Breast epithelium (tissue), 4 donors: ENCODE measurements at places on chromosomes 5 and 9.

DNA sequence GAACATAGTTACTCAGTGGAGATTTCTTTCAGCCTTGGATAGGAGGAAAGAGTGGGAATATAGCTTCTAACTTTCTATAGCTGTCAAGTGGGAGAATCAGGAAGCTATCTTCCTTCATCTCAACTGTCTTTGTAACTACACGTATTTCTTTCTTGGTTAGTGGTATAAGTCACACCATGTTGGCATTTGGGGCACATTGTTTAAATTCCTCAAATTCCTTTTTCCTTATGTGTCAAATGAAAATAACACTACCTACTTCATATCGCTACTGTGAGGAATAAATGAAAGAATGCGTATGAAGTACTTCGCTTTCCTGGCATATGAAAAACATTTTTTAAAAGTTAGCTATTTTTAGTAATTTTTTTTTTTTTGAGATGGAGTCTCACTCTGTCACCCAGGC is 1082.5 kb upstream of the WWC1 start:
- no peak overlapping the region for H3K27ac ChIP-seq
- no peaks in the 10 kb centered on the region for H3K4me1 ChIP-seq
- no peaks in the 10 kb centered on the region for H3K27me3 ChIP-seq
- H3K4me3 ChIP-seq, result no peak overlapping the region
- DNase-seq, result no peak

DNA sequence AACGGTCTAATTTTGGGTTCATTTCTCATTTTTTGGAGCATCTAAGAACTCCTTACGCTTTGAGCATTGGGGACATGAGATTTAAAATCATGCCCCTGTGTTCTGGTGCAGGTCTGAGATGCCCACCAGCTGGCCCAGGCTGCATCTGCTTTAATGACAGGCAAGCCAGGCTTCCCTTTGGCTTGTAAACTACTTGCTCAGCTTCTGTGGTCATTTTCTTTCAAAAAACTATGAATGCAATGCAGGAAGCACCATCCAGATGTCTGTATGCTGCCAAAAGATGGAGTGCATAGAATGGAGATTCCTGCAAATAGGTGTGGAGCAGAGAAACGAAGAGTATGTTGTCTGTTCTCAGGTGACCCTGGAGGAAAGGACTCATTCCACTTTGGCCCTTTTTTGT is 399.9 kb upstream of the ADAMTSL1 start:
- H3K27me3 ChIP-seq, result no peaks in the 10 kb centered on the region
- no peak overlapping the region for H3K4me3 ChIP-seq
- no peak overlapping the region for H3K27ac ChIP-seq
- no peak for DNase-seq
- no peaks in the 10 kb centered on the region for H3K4me1 ChIP-seq

GRCh38 chr5:116313366-116313765 is 228.5 kb downstream of the COMMD10 start:
- no peaks in the 10 kb centered on the region for H3K4me1 ChIP-seq
- no peaks in the 10 kb centered on the region for H3K36me3 ChIP-seq
- no peak for DNase-seq
- no peak overlapping the region for H3K4me3 ChIP-seq

- H3K27me3 ChIP-seq, result no peaks in the 10 kb centered on the region
- no peak overlapping the region for H3K27ac ChIP-seq
- H3K36me3 ChIP-seq, result no peaks in the 10 kb centered on the region
- DNase-seq, result no peak
- no peak overlapping the region for H3K4me3 ChIP-seq
Measured at GRCh38 chr9:131611586-131612315, 66.4 kb downstream of the PRRT1B start.

GRCh38 chr9:87517732-87518131 is 20.1 kb downstream of the DAPK1 start:
- H3K4me1 ChIP-seq, result no peaks in the 10 kb centered on the region
- no peak overlapping the region for H3K27ac ChIP-seq
- DNase-seq, result no peak
- no peaks in the 10 kb centered on the region for H3K27me3 ChIP-seq
- H3K36me3 ChIP-seq, result no peaks in the 10 kb centered on the region

- H3K27ac ChIP-seq, result no peak overlapping the region
- no peaks in the 10 kb centered on the region for H3K4me1 ChIP-seq
- DNase-seq, result no peak
- H3K4me3 ChIP-seq, result no peak overlapping the region
- H3K36me3 ChIP-seq, result no peaks in the 10 kb centered on the region
- H3K27me3 ChIP-seq, result no peaks in the 10 kb centered on the region
Measured at GRCh38 chr5:53025487-53025886, 36.3 kb downstream of the ITGA2 start.

GRCh38 chr5:41522193-41522786 is 11.9 kb upstream of the PLCXD3 start:
- DNase-seq, result no peak
- no peaks in the 10 kb centered on the region for H3K4me1 ChIP-seq
- no peaks in the 10 kb centered on the region for H3K27me3 ChIP-seq
- H3K4me3 ChIP-seq, result no peak overlapping the region

- peaks cover 26% of the 10 kb centered on the region for H3K27me3 ChIP-seq
- H3K36me3 ChIP-seq, result no peaks in the 10 kb centered on the region
- no peak overlapping the region for H3K4me3 ChIP-seq
- H3K27ac ChIP-seq, result no peak overlapping the region
Measured at GRCh38 chr9:134784577-134785305, 95.9 kb upstream of the FCN2 start.

GRCh38 chr5:170329524-170329923 is 31.9 kb upstream of the LCP2 start:
- H3K36me3 ChIP-seq, result no peaks in the 10 kb centered on the region
- no peak overlapping the region for H3K4me3 ChIP-seq
- H3K4me1 ChIP-seq, result no peaks in the 10 kb centered on the region
- no peaks in the 10 kb centered on the region for H3K27me3 ChIP-seq
- no peak for DNase-seq

GRCh38 chr5:39264528-39264927 is 45.2 kb upstream of the FYB1 start:
- H3K27ac ChIP-seq, result no peak overlapping the region
- no peaks in the 10 kb centered on the region for H3K4me1 ChIP-seq
- no peaks in the 10 kb centered on the region for H3K27me3 ChIP-seq
- H3K36me3 ChIP-seq, result no peaks in the 10 kb centered on the region
